Activated T-cell treated with anti-CD3 and anti-CD28 coated beads for 1 hour (primary cell): ENCODE measurements at places on chromosomes 6 and 20.

DNA sequence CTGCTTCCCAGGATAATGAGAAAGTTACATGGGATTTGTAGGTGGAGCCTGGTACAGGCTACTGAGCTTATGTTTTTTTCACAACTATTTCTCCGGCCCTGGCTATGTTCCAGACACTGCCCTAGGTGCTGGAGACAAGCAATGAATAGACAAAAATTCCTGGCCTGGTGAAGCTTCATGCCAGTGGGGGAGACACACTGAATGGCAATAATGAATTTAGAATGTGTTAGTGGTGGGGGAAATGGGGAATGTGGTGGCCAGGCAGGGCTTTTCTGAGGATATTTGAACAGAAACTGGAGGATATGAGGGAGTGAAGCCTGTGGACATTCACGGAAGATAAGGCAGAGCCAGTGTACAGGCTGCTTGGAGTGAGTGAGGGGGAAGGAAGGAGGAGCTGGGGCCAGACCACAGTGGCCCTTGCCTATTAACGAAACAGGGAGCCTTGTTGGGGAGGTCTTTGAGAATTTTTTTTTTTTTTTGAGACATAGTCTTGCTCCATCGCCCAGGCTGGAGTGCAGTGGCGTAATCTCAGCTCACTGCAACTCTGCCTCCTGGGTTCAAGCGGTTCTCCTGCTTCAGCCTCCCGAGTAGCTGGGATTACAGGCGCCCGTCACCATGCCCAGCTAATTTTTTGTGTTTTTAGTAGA is 6.6 kb downstream of the FOXS1 start:
- DNase-seq, result no peak

- peak; percentile 70 for DNase-seq
Measured at GRCh38 chr6:45377043-45377553, 636 bp downstream of the SUPT3H start.

DNA sequence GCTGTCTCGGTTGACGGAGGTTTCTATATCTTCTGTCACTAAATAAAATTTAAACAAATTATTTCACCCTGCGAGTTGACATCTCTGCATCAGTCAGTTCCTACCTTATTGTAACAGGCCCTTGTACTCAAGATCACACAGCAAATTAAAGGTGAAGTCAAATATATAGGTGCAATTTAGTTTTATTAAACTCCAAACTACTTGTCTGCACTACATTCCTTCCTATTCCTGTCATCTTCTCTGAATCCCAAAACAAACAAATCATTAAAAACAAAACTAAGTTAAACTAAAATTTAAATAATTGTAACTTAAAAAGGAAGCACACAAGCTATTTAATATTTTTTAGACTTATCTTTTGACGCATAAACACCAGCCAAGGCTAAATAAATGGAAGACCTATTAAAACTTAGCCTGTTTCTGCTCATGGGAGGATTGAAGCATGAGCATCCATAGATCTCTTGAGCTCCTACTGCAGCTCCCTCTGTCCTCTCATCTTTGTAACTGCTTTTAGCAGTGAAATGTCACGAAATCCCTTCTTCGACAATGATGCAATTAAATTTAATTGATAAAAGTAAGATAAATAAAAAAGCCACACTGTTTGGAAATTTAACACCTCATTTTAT is 1152.3 kb upstream of the GJE1 start:
- no peak for DNase-seq

DNA sequence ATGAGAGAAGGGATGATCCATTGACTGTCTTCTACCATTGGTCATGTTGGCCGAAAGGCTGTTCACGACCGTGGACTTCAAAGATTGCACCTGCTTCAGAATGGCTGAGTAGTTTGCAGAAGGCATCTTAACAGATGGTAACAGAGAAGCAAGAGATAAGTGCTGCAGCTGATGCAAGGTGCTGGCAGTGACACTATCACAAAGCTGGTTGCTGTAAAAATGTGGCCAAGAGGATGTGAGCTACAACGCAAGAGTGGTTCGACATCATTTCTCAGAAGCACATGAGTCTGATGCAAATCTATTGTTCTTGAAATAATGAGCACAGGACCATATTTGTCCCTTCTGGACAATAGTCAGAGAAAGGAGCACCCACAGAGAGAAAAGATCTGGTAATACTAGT is 27.0 kb upstream of the ANKEF1 start:
- no peak for DNase-seq

DNA sequence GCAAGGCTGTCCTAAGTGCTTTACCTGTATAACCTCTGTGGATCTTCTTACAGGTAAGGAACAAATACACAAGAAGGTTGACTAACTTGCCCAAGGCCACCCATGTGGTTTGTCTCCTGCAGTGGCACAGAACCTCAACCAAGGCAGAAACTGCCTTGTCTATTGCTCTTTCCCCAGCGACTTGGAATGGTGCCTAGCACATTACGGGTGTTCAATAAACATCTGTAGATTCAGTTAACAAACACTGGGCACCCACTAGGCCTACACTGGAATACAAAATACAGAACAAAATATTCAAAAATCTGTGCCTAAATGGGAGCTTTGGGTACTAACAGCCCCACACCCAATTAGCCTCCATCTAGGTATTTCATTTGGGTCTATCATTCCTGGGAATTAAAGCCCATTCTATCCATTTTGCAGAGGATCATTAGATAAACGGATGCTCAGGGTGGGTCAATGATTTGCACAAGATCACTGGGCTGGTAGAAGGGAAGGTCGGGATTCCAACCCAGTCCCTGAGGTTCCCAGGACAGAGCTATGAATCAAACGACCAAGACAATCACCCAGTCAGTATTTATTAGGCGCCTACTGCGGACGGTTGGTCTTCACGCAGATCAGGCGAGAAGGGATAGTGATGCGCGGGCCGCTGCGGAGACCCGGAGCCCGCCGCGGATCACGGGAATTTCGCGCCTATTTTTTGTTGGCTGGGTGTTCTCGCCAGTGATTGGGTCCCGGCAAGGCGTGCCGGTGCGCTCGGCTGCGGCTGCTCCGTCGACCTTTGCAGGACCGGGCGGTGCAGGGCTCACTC is at the start of gene STK35:
TSS of gene STK35 (plus strand) at position 771 of the 808 bp plus-strand sequence. CDS start 55 bp downstream, outside the sequence.
- DNase-seq, result no peak

GRCh38 chr6:133707456-133707855 is 181.5 kb upstream of the TCF21 start:
- DNase-seq, result no peak

- no peak for DNase-seq
Measured at GRCh38 chr6:145469021-145469420, 266.3 kb downstream of the EPM2A start.

DNA sequence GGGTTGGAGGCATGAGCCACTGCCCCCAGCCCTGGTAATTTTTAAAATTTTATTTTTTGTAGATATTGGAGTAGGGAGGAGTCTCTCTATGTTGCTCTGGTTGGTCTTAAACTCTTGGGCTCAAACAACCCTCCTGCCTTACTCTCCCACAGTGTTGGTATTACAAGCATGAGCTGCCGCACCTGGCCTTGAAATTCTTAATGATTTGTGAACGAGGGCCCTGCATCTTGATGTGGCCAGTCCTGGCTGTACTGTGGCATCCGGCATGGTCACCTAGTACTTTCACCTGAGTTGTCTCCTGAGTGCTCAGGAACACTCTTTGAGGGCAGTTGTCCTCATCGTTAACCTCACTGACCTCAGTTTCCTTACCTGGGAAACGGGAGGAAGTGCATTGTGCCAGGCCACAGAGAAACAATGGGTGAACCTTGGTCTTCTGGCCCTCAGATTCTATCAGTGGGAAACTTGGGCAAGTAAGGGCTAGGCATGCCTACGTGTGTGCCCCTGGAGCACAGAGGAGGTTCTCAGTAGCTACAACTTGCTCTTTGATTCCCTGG is 19.5 kb downstream of the CEBPB start:
- DNase-seq, result no peak

GRCh38 chr20:11035211-11035610 is 361.4 kb upstream of the JAG1 start:
- DNase-seq, result no peak

- no peak for DNase-seq
Measured at GRCh38 chr20:5290596-5290995, 26.2 kb downstream of the PROKR2 start.

- no peak for DNase-seq
Measured at GRCh38 chr6:66103354-66103753, 396.3 kb upstream of the EYS start.

- no peak for DNase-seq
Measured at GRCh38 chr6:150336299-150336698, 32.5 kb upstream of the IYD start.

GRCh38 chr6:1624058-1624850 is 14.5 kb downstream of the FOXC1 start:
- no peak for DNase-seq

- DNase-seq, result no peak
Measured at GRCh38 chr6:109008537-109009235, 86.0 kb downstream of the SESN1 start.

GRCh38 chr6:121652223-121652622 is 216.8 kb downstream of the GJA1 start:
- no peak for DNase-seq

DNA sequence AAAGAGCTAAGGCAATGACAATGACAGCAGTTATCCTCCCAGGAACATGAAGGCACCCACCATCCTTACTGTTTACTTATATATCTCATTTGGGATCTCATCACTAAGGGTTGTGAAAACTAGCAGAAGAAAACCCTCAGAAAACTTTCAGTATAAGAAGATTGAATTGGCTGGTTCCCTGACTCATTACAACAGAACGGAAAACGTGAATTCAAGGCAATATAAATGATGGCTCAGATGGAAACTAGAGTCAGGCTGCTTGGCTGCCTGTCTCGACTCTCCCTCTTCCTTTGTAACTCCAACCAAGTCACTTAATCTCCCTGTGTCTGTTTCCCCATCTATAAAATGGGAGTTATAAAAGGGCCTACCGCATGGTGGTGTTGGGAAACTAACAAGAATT is 387.1 kb upstream of the JARID2 start:
- no peak for DNase-seq

- DNase-seq, result no peak
Measured at GRCh38 chr6:30491991-30492952, 3.0 kb downstream of the HLA-E start.

DNA sequence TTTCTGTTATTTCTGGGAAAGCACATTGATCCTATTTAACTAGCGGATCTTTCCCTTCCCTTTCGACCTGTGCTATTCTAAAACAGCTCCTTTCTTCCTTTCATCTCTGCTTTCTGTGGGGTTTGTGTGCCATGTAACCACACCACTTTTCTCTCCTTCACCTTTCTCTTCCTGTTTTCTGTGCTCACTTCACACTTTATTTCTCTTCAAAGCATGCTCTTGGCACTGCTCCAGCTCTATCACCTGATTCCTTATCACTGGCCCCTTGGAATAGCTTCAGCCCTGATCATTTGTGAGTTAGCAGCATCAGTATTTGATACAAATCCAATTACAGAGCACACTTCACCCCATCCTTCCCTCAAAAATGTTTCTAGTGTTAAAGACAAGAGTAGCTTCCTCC is 8.1 kb upstream of the METTL24 start:
- DNase-seq, result no peak

DNA sequence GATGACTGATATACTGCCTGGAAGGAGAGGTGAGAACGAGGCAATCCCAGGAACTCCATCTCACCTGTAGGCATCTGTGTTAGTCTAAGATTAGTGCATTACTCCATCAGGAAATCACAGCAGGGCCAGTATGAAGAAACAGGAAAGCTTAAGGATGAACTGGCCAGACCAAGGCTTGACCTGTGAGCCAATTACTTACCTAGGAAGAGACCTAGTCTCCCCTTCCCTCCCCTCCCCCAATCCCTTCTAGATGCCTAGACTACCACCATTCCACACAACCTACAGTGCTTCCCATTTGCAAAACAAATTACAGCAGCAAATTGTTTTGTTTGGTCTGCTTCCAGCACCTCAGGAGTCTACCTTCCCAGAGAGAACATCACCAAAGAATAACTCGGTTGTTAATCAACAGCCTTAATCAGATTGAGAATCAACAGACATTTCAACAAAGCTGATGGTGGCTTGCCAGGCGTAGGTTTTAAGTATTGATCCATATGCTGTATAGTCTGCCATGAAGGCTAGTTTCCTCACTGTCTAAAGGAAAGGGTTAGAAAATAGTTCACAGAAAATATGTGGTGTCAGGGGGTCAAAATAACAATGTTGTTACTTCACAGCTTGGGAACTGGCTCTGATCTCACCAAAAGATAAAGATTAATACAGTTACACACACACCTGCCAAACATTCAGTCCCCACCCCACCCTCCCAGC is 10.1 kb downstream of the PKHD1 start:
- DNase-seq, result no peak

DNA sequence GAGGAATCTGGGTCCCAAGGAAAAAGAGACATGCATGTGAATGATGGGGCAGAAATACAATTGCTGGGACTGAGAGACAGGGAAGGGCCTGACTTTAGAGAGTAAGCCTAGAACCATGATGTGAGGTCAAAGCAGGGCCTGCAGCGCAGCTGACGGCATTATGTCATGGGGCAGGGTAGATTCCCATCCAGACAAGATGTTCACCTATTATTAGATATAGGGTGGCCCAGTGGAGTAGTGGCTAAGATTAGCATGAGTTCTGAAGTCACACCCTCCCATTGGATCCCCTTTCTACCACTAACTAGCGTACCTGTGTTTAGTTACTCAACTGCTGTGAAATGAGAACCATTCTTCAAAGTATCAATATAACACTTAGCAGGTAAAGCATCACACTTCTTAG is 39.6 kb downstream of the NDUFAF5 start:
- DNase-seq, result no peak

GRCh38 chr20:55668631-55669030 is 336.7 kb downstream of the CBLN4 start:
- no peak for DNase-seq

DNA sequence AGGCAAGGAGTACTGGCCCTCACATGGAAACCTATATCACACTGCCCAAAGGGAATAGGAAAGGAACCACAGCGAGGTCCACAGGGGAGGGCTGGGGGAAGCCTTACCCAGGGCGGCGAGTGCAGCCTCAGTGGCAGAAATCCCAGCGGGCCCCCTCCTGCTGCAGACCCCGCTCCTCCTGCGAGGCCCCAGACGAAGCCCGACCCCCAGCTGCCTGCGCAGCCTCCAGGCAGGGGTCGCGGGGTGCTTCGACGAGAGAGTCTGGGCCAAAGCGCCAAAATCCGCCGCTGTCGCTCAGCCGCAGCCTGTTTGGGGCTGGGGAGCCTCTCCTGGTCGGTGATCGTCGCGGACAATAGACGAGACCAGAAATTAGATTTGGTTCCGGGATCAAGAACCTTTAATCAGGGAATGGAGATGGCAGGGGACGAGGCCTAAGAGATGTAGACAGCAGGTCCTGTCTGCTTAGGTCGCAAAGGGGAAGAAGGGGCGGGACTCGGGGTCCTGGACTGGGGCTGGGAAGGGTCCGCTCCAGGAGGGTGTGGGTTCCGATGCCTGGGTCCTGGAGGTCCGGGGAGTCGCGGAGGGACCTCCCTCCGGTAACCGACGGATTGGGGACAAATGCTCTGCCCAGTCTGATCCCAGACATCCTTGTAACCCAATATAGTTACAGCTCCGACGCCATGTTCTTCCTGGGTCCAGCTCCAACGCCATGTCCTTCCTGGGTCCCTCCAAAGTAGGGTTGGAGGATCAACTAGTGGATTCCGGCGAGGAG is 36.4 kb upstream of the HLA-E start:
- no peak for DNase-seq

GRCh38 chr6:34390531-34391472 is 1.7 kb downstream of the NUDT3 start:
- DNase-seq, result no peak
